Right ventricle myocardium inferior (tissue), 1 donor: ENCODE measurements at places on chromosomes 6 and 20. TPM values are rescaled to one million over a fixed set of nuclear protein-coding genes. Genes with fewer than 3 reads are reported as not detected.
A peak's percentile ranks its signal among the peaks of the same experiment; 100 is the strongest.

- DNase-seq, result no peak
Measured at GRCh38 chr6:165799391-165800153, 136.5 kb upstream of the PDE10A start.

RIPPLY2 gene
- total RNA-seq, result not detected

UCKL1 gene
- total RNA-seq, result 52.0 TPM

DOP1A gene
- 13.4 TPM for total RNA-seq

- no peak for DNase-seq
Measured at GRCh38 chr6:41974281-41974825, 32.7 kb upstream of the CCND3 start.

- DNase-seq, result no peak
Measured at GRCh38 chr6:10175362-10175761, 239.5 kb downstream of the TFAP2A start.

- DNase-seq, result no peak
Measured at GRCh38 chr6:123203928-123204327, 207.9 kb downstream of the CLVS2 start.

DNA sequence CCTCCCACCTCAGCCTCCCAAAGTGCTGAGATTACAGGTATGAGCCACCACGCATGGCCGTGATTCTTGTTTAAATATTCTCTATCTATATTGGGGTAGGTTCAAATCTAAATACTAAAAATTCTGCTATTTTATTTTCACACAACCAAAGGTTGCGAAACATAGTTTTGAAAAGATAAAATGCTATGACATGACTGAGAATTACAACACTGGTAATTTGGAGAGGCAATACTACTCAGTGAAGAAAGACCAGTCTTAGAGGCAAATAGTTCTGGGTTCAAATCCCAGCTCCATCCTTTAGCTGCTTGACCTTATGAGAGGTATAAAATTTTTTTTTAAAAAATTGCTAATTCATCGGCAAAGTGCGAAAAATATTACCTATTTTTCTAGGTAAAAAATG is 137.0 kb upstream of the PREP start:
- no peak for DNase-seq

- DNase-seq, result no peak
Measured at GRCh38 chr6:39227476-39227875, 1.8 kb downstream of the KCNK5 start.

DNA sequence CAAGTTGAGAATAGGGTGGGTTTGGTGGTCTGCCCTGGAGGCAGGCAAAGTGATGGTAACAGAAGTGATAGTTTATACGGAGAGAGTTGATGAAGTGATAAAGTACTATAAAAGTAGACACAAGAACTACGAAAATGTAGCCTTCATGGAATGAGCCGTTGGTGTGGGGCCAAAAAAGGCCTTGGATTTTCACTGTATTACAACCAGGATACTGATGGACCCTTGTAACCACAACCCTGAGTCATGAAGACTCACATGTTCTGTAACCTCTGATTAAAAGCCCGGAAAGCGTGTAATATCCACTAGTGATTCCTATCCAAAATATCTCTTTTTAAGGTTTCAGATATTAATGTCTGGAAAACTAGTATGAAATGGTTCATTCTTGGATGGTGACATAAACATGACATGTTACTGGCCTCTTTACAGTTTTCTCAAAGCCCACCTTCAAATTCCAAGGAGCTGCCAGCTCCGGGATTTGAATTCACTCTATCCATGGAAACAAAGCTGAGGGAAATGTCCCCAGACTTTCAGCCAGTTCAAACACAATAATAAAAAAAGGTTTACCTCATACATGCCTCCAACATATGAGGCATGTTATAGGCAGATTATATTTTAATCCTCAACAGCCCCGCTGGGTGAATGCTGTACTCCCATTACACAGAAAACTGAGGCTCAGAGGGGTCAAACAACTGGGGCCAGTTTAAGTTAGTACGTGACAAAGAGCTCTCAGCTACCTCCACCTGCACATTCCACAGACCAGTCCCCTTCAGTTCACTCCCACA is 55.4 kb downstream of the MRPL14 start:
- DNase-seq, result no peak

DNA sequence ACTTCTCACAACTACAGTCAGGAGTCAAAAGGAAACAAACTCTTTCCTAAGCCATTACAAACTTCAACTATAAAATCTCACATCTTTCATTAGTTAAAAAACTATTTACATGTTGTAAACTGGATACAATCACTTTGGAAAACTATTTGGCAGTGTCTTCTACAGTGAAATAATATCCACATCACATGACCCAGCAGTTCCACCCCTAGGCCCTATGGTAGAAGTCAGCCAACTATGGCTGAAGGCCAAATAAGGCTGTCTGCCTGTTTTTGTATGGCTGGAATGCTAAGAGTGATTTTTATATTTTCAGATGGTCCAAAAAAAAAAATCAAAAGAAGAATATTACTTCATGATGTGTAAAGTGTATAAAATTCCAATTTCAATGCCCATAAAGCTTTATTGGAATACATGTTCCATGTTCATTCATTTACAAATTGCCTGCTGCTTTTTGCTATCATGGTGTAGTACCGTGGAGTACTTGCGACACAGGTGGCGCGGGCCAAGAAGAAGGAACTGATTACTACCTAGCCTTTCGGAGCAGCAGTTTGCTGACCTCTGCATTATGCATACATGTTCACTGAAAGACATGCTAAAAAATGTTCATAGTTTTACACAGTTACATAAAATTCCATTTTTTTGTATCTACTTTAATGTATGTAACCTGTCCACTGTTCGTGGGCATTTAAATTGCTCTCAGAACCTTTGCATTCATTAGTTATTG is 129.0 kb downstream of the KIF16B start:
- DNase-seq, result no peak

DNA sequence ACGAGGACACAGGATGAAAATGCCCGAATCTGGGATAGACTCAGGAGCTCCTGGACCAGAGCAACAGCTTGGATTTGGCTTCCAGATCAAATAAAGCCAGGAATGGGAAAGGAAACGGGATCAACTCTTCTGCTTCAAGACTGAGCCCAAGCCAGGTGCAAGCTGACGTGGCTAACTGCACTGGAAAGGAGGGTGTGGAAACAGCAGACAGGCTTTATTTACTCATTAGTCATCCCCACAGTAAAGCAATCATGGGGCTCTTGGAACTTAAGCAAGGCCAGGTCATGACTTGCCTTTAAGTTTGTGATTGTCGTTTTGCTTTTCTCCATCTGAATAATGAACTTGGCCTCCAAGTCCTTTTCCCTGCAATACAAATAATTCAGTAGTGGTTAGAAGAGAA is 45.2 kb downstream of the KIF16B start:
- DNase-seq, result no peak

DNA sequence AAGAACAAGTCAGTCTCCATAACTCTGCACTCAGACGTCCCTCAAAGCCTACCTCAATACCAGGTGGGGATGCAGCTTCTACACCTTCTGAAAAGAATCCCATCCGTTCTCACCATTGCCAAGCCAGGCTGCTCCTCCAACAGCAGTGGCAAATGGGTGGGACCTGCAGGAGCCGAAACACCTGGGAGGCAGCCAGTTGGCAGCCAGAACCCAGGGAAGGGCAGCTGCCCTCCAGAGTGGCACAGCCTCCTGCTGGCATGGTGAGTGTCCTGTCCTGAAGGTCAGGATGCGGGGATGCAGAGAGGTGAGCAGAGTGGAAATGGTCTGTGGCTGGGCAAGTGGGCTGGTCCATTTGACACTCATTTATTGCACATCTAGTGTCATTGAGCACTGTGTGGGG is 210.6 kb upstream of the CDH4 start:
- DNase-seq, result no peak

GRCh38 chr20:25437153-25437581 is 29.7 kb downstream of the GINS1 start:
- no peak for DNase-seq

GRCh38 chr6:161429921-161430490 is 156.1 kb upstream of the AGPAT4 start:
- no peak for DNase-seq

- peak; percentile 41 for DNase-seq
Measured at GRCh38 chr6:71496018-71496721, 207.6 kb downstream of the OGFRL1 start.

OXT gene
- 0.54 TPM for total RNA-seq

- no peak for DNase-seq
Measured at GRCh38 chr6:147684906-147685305, 176.4 kb downstream of the SAMD5 start.
